HTR-8/SVneo (cell line): ENCODE measurements at places on chromosomes 16 and 17.

DNA sequence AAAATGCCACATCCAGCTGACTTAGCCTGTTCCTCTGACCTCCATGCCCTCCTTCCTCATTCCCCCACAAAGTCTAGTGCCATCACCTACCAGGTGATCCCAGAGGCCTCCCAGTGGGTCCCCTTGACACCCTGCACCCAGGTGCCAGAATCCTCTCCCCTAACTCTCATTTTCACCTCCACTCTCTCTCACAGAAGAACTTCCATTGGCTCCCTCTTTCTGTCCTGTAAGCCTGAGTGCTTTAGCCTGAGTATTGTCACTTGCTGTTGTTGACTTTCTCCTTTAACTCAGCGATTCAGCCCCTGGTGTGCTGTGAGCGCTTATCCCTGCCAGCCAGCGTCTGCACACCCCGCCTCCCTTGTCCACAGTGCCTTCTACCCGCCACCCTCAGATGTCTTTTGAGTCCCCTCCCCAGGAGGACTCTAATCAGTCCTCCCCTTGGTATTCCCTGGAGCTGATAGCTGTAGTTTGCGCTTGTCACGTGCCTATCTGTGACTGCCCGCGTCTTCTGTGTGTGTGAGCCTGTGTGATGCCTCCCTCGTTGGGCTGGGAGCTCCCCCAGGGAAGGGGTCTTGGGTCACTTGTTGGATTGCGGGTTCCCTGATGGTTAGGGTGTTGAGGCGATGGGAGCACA lies 31.9 kb downstream of the ARHGAP23 start:
- no peak for DNase-seq

DNA sequence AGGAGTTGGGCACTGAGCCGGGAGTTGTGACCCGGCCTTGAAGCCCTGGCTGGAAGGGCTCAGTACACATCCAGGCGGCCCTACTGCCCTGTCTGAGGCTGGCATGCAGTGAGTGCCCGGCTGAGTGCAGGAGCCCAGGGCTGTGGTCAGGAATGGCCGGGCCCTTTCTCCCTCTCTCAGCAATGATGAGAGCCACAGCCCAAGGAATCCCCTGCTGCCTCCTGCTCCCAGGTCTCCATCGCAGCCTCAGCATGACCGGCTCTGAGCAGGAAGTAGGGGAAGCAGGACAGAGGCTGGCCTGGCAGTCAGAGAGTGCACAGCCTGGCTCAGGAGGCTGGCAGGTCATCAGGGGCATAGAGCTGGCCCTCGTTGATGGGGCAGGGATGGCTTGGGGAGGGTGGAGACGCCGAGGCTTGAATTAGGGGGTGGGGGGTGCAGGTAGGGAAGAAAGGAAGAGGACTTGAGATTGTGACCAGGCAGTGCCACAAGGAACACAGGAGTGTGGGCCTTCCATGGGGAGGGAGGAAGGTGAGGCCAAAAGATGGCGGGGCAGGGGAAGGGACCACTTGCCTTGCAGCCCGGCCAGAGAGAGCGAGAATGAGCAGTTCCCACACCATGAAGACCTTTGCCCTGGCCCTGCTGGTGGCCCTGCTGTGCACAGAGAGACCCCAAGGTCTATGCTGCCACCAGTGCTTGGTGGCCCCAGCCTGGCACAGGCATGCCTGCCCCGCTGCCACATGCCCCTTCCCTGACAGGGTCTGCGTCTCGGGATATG lies 32.1 kb upstream of the KRT17 start:
- DNase-seq, result no peak

DNA sequence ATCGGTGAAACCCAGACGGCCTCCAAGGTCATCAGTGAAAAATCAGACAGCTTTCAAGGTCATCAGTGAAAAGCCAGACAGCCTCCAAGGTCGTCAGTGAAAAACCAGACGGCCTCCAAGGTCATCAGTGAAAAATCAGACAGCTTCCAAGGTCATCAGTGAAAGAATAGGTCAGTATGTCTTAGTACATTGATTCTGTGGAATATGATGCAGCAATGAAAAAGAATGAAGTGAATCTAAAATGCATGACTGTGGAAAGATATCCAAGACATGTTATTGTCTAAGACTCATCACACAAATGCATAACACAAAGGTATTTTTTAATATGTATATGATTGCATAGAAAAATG lies 72.5 kb downstream of the CMIP start:
- DNase-seq, result no peak

DNA sequence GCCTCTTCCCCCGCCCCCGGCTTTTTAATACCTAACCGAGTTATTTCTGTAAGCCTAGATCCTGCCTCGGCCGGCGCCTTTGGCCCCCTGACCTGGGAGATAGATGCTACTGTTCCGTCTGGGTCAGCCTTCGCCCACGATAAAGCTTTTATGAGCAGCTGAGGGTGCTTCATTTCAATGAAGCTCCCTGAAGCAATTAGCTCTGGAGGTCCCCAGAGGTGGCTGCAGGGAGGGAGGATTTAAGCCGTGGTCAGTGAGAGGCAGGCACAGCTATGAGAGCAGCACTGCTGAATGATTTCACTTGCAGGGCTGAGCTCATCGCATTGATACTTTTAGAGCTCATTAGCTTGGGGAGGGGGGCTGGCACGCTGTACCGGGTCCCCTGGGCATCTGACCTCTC lies 89.4 kb downstream of the RPA1 start:
- no peak for DNase-seq

- DNase-seq, result no peak
Measured at GRCh38 chr16:10600782-10601443, 20.5 kb upstream of the EMP2 start.
